Occipital lobe (tissue), 3 donors: ENCODE measurements at places on chromosomes 11 and 22. TPM values are rescaled to one million over a fixed set of nuclear protein-coding genes. Genes with fewer than 3 reads are reported as not detected.

The GAS2 gene
- total RNA-seq, result 13.4 TPM

The GAB4 gene
- not detected for total RNA-seq

The SAA1 gene
- not detected for total RNA-seq

The ADORA2A gene
- total RNA-seq, result 8.0 TPM

The CRYBA4 gene
- total RNA-seq, result not detected

The MFRP gene
- total RNA-seq, result not detected

The SLC37A2 gene
- 3.4 TPM for total RNA-seq

The PATE2 gene
- total RNA-seq, result 1.6 TPM

The MS4A18 gene
- total RNA-seq, result not detected

The C22orf42 gene
- total RNA-seq, result not detected

The AMOTL1 gene
- total RNA-seq, result 34.6 TPM

The ZDHHC13 gene
- 49.8 TPM for total RNA-seq

The OR52N1 gene
- not detected for total RNA-seq

The ZNF70 gene
- total RNA-seq, result 4.1 TPM

The RASL10A gene
- 15.0 TPM for total RNA-seq

The MARK2 gene
- 10.8 TPM for total RNA-seq

The PAFAH1B2 gene
- total RNA-seq, result 325 TPM

The OR5P2 gene
- not detected for total RNA-seq

The TOP3B gene
- 13.4 TPM for total RNA-seq

The RAB39A gene
- total RNA-seq, result 47.7 TPM

The DRD4 gene
- total RNA-seq, result 0.16 TPM
